ENCODE measurements at places on chromosomes 12 and 14.

DNA sequence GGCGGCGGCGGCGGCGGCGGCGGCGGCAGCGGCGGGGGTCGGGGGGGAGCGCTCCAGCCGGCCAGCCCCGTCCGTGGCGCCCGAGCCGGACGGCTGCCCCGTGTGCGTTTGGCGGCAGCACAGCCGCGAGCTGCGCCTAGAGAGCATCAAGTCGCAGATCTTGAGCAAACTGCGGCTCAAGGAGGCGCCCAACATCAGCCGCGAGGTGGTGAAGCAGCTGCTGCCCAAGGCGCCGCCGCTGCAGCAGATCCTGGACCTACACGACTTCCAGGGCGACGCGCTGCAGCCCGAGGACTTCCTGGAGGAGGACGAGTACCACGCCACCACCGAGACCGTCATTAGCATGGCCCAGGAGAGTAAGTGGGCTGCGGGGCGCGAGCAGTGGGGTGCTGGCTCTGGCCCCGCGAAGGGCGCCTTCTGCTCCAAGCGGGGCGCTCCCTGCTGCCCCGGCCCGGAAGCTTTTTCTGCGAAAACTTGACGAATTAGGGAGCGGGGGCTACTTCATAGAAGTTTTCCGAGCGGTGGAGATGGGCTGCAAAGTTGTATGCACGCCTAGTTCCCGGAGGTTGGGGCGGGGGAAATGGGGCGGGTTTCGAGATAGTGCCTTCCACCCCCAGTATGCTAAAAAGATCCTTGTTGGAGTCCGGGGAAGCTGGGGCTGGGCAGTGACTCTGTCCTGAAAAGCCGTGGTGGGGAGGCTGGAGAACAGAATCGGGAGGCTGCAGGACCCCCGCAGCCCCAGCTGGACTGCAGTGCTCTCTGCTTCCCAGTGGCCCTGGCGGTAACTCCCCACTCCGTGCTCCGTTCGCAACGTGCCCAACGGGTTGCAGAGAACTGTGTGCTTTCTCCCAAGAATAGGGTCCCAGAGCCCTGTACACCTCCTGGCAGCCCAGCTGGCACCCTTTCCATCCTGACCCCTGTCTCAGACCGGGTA is 751 bp downstream of the GDF11 start:
- DNase-seq, result no peak

- DNase-seq, result no peak
These were observed 75.5 kb upstream of the RERGL start for GRCh38 chr12:18165422-18165871.

- DNase-seq, result no peak
These were observed 146.8 kb upstream of the LRIG3 start for GRCh38 chr12:59067083-59067482.

DNA sequence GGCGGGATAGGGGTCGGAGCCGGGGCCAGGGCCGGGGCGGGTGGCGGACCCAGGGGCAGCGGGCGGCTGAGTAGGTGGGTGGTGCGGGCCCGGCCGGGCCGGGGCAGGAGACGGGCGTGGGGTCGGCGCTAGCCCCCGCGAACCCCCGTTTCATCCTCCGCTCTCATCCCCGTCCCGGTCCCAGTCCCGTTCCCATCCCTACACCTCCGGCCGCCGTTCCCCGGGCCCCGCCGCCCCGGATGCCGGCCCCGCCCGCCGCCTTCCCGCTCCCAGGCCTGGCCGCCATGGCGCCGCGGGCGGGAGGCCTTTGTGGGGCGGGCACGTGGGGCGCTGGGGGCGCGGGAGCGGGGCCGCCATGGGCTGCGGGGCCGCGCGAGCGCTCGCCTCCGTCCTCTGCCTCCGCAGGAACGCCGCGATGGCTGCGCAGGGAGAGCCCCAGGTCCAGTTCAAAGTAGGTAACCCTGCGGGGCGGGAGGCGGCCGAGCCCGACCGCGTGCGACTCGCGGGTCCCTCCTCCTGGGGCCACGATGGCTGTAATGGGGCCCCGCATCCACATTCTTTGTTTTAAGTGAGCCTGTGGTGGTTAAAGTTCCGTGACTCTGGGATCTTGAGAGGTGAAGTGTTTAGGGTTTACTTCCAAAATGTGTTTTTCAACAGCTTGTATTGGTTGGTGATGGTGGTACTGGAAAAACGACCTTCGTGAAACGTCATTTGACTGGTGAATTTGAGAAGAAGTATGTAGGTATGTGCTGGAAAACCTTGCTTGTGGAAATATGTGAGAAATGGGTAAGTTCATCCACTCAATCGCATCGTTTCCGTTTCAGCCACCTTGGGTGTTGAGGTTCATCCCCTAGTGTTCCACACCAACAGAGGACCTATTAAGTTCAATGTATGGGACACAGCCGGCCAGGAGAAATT is 572 bp downstream of the RAN start:
- no peak for DNase-seq

- no peak for DNase-seq
These were observed 188.9 kb downstream of the ETV6 start for GRCh38 chr12:11838403-11838802.

GRCh38 chr14:68395604-68396003 is 397.3 kb downstream of the ZFP36L1 start:
- no peak for DNase-seq

DNA sequence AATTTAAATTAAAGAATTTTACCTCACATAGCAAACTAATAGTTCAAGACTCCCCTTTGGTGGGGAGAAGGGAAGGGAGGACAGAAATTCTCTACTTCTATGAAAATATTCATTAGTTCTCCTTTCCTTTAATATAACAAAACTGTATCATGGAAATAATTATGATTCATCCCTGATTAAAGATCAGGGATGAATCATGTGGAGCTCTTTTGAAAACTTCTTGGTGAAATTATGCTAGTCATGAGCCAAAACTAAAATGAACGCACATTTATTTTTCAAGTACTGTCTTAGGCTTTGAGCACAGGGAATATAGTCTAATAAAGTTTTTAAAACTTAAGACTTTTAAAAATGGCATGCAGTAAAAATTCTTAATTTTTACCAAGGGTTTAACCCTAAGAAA is 17.1 kb downstream of the TMBIM4 start:
- DNase-seq, result no peak

DNA sequence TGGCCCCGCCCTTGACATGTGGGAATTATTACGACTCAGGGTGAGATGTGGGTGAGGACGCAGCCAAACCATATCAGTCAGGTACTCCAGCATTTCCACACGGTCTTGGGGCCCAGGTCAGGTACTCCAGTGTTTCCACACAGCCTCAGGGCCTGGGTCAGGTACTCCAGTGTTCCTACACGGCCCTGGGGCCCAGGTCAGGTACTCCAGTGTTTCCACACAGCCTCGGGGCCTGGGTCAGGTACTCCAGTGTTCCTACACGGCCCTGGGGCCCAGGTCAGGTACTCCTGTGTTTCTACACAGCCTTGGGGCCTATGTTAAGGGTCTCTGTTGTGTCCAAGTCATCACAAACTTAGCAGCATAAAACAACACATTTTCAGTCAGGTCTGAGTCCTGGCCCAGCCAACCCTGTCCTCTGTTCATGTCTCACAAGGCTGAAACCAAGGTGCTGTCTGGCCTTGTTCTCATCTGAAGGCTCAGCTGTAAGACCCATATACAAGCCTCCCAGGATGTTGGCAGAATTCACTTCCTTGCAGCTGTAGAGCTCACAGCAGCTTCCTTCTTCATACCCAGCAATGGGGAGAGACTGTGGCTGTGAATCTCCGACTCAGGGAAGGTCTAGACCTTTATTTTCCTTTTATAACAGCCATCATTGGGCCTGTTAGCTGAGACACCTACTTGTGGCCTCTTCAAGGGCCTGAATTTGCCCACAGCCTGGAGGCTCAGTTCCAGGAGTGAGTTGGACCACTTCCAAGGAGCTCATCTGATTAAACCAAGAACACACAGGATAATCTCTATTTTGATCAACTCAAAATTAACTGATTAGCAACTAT is 107.6 kb upstream of the SFSWAP start:
- no peak for DNase-seq

GRCh38 chr12:132318618-132319033 is 10.8 kb downstream of the GALNT9 start:
- DNase-seq, result no peak

- no peak for DNase-seq
These were observed 38.2 kb upstream of the PRB4 start for GRCh38 chr12:11348439-11348838.

GRCh38 chr14:102056694-102057442 is 30.0 kb downstream of the HSP90AA1 start:
- no peak for DNase-seq

DNA sequence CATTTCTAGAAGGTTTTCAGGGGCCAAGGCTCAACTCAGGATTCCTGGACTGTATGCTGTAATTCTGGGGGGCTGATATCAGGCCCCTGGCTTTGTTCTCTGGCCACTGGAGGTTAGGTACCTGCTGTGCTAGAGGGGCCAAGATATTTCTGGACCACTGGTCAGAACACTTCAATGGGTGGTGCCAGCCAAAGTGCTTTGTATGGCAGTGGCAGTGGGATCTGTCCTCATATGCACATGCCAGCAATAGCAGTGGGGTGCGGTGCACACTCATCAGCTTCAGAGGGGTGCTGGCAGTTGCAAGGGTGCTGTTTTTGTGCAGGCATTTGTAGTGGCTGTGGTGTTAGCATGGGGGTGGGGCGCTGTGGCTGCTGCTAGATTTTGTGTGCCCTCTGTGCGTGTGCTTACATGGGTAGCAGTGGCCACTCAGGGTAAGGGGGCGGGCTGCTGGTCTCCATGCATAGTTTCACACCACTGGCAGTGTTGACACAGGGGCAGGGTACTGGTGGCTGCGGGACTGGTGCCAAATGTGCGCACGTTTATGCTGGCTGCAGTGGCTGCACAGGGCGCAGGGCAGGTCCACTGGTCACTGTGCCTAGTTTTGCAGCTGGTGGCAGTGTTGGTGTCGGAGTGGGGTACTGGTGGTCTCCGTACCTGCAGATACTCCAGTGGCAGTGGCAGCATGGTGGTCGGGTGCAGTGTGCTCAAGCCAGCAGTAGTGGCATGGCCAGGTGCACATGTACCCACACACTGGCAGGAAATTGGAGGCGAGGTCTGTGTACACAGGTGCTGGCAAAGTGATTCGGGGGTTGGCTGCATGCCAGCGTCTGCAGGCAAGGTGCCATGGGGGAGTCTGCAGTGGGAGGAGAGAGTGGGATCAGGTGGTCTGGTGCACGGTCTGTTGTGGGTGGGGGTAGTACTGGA is 12.6 kb downstream of the NOPCHAP1 start:
- no peak for DNase-seq

GRCh38 chr12:6770094-6770493 is 2.2 kb upstream of the LAG3 start:
- no peak for DNase-seq

DNA sequence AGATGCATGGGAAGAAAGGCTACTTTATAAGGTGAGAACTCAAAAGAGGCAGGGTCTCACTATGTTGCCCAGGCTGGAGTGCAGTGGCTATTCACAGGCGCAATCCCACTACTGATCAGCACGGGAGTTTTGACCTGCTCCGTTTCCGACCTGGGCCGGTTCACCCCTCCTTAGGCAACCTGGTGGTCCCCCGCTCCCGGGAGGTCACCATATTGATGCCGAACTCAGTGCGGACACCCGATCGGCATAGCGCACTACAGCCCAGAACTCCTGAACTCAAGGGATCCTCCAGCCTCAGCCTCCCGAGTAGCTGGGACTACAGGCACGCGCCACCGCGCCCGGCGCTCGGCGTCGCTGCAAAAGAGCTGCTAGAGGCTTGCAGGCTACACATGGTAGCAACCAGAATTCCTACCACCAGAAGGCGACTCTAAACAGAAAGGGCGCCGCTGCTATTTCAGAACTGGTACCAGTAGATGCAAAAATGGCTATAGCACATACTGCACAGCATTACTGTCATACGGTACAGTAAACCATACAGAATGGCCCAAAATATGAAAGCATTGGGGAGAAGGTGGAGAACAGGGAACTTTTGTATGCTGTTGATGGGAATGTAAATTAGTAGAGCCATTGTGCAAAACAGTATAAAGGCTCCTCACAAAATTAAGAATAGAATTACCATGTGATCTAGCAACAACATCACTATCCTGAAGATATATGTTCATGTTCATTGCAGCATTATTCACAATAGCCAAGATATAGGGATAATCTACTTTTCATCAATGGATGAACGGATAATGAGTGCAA is 1.2 kb upstream of the NEMF start:
- no peak for DNase-seq

- DNase-seq, result no peak
These were observed 19.1 kb downstream of the VASH1 start for GRCh38 chr14:76780360-76780759.

DNA sequence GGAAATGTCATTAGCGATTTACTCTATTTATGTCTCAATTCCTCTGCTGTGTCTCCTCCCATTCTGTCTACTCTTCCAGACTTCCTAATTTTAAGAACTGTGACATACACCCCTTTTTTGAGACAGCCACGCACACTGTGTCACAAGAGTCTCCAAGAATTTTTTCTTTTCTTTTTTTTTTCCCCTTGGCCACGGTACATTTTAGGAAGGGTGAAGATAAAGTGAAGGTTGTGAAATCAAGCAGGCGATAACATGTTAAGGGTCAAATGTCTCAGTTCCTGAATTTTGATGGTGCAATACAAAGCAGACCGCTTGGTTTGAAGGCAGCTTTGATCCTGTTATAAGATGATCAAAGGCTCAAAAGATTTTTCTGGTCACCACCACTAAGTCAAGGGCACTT is 4.3 kb downstream of the OLR1 start:
- DNase-seq, result no peak

DNA sequence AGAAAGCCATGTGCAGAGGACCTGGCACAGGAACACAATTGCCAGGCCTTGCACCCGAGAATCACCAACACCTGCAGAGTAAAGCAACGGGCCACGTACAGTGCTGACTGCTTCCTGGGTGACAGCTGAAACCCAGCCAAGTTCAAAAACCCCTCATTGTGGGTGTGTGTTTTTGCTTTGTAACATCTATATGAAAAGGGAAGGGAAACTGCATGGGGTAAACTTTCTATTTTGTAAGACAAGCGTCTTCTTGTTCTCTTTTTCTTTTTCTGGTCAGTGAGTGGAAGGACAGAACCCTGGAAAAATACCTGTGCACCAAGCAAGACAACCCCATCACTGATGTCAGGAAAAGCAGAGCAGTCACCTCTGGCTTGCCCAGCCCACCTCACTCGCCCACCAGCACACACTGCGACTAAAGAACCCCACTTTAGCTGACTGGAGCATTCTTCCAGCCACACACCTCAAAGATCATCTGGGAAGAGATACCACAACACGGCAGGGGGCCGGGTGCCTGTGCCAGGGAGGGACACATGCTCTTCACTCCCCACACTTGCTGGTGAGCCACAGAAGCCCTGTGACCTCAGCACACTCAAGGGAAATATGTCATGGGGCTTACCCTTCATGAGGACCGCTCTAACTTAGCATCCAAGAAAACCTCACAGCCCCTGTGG is 172.3 kb downstream of the NDUFA12 start:
- DNase-seq, result no peak

DNA sequence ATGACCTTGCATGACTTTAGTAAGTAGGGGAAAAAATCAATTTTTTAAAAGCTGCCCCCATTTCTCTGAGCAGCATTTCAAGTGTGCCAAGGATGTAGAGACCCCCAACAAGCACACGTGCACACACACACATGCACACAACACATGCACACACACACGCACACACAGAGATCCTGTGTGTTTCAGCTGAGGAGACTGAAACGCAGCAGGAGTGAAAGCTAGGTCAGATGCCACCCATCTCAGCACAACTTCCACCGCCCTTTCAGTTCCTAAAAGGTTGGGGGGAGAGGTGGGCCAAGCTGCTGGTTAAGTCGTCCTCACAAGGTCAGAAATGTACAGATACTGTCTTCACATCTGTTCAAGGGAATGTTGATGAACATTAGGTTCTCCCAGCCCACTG is 13.9 kb downstream of the MYL2 start:
- no peak for DNase-seq
